Gastroesophageal sphincter (tissue), 4 donors: ENCODE measurements at places on chromosomes 5 and 9.

- no peak for ATAC-seq
These were observed 24.7 kb downstream of the PSIP1 start for GRCh38 chr9:15485836-15486666.

DNA sequence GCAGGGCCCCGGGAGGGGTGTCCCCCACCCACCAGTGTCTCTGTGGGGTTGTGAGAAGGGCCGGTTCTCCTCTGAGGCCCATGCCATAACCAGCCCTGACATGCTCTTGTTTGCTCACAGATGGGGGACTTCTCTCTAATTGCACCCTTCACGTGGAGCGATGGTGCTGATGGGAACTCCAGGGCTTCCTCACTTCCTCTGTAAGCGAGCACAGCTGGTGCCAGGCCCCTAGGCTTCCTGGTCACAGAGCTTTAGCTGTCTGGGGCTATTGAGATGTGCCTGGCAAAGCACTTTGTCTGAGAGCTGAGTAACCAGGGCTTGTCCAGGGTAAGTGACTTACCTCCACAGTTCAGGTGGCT is 36.4 kb downstream of the PHF2 start:
- ATAC-seq: no peak

GRCh38 chr5:73412597-73412988 is 36.0 kb downstream of the FOXD1 start:
- ATAC-seq: no peak

DNA sequence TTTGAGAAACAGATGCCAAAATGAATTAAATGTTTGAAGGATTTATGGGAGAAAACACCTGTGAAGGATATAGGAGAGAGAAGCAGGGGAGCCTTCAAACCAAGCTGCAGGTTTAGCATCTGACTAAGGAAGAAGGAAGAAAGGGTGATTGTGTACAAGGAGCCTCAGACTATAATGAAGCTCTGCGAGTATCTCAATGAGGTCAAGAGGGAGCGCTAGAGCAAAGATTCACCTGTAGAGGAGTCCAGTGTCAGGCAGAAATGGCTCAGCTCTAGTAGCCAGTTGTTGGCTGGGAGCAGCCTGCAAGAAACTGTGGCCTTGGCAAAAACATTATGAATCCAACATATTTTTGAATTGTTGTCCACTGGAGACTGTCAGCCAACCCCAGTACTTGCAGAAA is 20.0 kb upstream of the GHR start:
- ATAC-seq: no peak

- no peak for ATAC-seq
These were observed 65.1 kb upstream of the IL33 start for GRCh38 chr9:6150483-6150882.
